Erythroblast (primary cell): ENCODE measurements at places on chromosomes 13 and 19.

GRCh38 chr13:108919036-108919907 is 289.9 kb downstream of the MYO16 start:
- no peak for DNase-seq

- no peak for DNase-seq
These were observed at the start of gene OLFM2 for GRCh38 chr19:9936326-9937000. Gene OLFM2, minus strand, starts transcription at chr19:9936515. Its CDS starts 149 bp downstream, at chr19:9936366.

GRCh38 chr13:98440390-98441055 is 136.4 kb downstream of the STK24 start:
- no peak for DNase-seq

GRCh38 chr13:56166864-56167263 is 973.9 kb upstream of the PRR20A start:
- DNase-seq: no peak

- no peak for DNase-seq
These were observed 49.4 kb upstream of the MIR17HG start for GRCh38 chr13:91298060-91298459.

- DNase-seq: no peak
These were observed 66.0 kb upstream of the DOCK9 start for GRCh38 chr13:99043831-99044231.

DNA sequence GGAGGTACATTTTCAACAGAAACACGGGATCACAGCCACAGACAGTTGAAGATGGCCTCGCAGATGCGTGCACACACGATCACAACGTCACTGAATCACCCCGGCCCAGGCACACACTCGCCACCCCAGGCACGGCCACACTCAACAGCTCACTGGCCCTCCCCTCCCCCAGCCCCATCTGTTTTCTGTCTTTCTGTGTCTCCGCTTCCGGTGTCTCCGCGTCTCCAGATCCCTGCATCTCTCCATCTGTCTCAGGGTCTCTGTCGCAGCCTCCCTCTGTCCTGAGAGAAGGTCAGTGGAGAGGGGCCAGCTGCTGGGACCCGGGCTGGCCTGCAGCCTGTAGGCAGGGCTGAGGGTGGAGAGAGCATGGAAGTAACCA is 3.8 kb upstream of the ATP1A3 start:
- no peak for DNase-seq

DNA sequence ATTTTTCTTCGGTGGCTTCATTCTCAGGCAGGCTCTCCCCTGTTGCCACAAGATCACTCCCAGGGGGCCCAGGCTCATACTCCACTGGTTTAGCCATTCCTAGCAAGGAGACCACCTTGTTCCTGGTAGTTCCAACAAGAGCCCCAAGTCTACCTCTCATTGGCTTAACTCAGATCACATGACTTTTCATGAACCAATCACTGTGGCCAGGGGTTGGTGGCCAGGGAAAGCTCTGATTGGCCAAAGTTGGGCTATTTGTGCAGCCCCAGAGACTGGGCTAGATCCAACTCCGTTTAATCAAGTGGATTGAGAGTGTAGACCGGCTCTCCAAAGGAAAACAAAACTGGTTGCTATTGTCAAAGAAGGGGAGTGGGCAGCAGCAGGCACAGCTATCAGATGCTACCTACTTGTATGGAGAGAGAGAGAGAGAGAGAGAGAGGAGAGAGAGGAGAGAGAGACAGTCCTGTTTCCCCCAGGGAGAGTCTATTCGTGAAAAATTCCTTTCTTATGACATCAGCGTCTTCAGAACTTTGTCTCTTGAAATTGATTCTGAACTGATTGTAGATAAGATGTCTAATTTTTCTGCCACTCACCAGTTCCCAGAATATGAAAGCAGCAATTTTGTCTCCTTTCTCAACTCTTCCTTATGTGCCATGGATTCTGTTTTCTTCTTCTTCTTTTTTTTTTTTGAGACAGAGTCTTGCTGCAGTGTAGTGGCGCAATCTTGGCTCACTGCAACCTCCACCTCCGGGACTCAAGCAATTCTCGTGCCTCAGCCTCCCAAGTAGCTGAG is 5.9 kb downstream of the CEACAM19 start:
- no peak for DNase-seq

DNA sequence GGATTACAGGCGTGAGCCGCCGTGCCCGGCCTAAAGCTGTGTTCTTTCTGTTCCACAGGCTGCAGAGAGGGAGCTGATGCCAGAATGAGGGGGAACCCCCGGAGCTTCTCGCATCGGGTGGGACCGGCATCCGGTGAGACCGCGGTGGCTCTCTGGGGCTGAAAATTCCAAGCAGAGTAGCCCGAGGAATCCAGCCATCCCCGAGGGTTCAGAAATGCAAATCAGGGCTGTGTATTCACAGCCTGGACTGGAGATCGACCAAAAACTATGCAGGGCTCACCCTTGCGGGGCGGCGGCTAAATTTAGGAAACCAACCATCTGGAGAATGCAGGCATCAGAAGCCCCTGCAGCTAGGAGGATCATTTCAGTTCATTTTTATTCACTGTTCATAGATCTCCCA is 99.2 kb downstream of the GNG7 start:
- DNase-seq: no peak
